ENCODE measurements at places on chromosomes 1 and 21. TPM values are rescaled to one million over a fixed set of nuclear protein-coding genes. Genes with fewer than 3 reads are reported as not detected.

Gene CFH
- 517 TPM for total RNA-seq

Gene KDF1
- total RNA-seq = not detected

Gene ANKRD35
- total RNA-seq = 3.9 TPM

Gene WNT3A
- not detected for total RNA-seq

Gene OPRD1
- total RNA-seq = not detected

Gene SPRR2A
- not detected for total RNA-seq

Gene GNAT2
- total RNA-seq = 0.18 TPM

Gene GBP1
- total RNA-seq = 16.7 TPM

Gene C1orf87
- not detected for total RNA-seq

Gene ADAMTSL4
- total RNA-seq = 13.0 TPM

Gene LEFTY1
- not detected for total RNA-seq

Gene OR2L3
- not detected for total RNA-seq

Gene ZZZ3
- total RNA-seq = 86.3 TPM

Gene TOR3A
- 32.5 TPM for total RNA-seq

Gene SLC16A1
- 65.5 TPM for total RNA-seq

Gene PROK1
- not detected for total RNA-seq

Gene TP73
- 0.18 TPM for total RNA-seq

Gene DMBX1
- not detected for total RNA-seq

Gene DPT
- 8.8 TPM for total RNA-seq
